NCI-H1417 treated with DMSO at 0.1 percent for 48 hours (cell line): ENCODE measurements at places on chromosomes 16 and 17.

DNA sequence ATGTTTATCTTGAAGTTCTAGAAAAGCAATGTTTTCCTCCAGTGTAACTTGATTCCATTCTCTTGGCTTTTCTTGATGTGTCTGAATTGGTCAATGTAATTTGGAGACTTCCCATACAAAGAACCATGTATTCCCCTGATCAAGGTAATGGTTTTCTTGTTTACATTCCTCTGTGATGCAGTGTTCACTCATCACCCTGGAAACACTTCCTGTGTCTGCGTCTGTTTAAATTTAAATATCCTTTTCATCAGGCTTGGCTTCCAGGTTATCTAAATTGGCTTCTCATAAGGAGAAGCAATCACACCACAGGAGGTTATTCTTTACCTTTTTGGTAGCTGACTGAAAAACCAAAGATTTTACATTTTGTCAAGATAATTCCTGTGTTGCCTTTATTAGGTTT is 237.3 kb upstream of the WSCD1 start:
- DNase-seq, result no peak

DNA sequence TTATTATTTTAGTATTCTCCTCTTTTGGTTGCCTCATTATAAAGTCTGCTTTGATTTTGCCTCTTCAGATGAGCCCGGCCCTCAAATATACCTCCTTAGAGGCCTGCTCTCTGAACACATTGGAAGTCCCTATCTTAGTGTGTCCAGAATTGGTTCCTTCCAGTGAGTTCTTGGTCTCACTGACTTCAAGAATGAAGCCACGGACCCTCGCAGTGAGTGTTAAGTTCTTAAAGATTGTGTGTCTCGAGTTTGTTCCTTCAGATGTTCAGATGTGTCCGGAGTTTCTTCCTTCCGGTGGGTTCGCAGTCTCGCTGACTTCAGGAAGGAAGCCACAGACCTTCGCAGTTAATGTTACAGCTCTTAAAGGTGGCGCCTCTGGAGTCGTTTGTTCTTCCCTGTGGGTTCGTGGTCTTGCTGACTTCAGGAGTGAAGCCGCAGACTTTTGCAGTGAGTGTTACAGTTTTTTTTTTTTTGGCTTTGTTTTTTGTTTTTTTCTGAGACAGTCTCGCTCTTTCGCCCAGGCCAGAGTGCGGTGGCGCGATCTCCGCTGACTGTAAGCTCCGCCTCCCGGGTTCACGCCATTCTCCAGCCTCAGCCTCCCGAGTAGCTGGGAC is 45.8 kb upstream of the NOS2 start:
- no peak for DNase-seq

GRCh38 chr17:27514595-27515413 is 58.6 kb downstream of the KSR1 start:
- no peak for DNase-seq

GRCh38 chr16:17858061-17858460 is 387.3 kb upstream of the XYLT1 start:
- DNase-seq, result no peak

DNA sequence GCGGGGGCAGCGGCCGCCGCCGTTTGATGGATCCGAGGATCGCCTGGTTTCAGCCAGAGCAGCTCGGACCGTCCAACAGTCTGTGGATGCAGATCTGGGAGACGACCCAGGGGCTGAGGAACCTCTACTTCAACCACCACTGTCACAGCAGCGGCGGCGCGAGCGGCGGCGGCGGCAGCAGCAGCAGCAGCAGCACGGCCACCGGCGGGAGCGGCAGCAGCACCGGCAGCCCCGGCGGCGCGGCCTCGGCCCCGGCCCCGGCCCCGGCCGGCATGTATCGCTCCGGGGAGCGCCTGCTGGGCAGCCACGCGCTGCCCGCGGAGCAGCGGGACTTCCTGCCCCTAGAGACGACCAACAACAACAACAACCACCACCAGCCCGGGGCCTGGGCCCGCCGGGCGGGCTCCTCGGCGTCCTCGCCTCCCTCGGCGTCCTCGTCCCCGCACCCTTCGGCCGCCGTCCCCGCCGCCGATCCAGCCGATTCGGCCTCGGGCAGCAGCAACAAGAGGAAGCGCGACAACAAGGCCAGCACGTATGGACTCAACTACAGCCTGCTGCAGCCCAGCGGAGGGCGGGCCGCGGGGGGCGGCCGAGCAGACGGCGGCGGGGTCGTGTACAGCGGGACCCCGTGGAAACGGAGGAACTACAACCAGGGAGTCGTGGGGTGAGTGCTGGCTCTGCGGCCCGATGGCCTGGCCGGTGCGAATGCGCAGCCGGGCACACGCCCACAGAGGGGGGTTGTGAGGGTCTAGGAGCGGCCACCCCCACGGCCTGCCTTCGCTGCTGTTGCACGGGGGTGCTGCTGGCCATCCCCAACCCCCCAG is 702 bp downstream of the TENT4B start:
- no peak for DNase-seq

DNA sequence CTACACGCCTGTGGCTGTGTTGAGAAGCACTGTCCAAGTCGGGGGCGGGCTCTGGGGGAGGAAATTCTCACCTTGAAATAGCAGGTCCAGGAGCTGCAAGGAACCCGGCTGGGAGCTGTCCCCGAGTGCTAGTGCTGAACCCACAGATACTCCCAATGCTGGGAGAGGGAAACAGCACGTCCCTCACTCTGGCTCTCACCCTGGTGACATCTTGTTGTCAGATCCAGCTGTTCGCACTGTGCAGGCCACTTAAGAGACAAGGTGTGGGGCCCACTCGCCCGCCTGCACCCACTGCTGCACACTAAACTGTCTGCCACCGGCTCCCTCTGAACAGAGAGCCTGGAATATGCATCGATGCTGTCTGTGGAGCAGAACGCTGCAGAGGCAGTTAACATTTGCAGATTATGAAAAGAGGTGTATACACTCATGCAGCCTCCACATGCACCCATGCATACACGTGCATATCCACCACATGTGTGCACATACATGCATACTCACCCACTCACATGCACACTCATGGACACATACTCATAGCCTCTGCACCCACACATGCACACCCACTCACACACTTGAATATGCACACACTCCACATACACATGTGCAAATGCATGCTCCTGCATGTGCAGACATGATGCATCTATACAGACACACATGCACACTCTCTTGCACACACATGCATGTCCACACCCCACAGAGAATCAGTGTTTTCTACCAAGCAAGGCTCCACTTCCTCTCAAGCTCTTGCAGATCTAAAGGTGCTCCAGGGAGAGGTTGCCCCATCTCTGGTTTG is 42.0 kb downstream of the MGAT5B start:
- DNase-seq, result no peak

- DNase-seq, result no peak
These were observed 16.9 kb upstream of the GINS3 start for GRCh38 chr16:58375386-58375785.

GRCh38 chr16:25877103-25877502 is 185.3 kb downstream of the HS3ST4 start:
- DNase-seq, result no peak

DNA sequence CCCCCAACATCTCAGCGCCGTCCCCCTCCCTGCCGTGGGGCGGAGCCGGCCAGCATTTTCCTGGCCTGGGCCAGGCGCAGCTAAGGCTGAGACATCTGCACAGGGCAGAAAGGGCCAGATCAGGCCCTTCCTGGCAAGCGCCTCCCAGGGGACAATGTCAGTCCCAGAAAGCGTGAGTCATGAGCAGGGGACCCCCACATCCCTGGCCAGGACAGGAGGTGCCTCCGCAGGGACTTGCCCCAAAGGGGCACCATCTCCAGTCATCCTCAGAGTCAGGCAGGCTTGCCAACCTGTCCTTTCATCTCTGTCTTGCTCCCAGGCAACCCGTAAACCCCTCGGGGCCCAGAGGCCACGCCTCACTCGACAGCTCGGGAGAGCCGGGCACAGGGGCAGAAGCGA is 43.2 kb downstream of the SOCS1 start:
- no peak for DNase-seq

- DNase-seq, result no peak
These were observed 41.7 kb upstream of the MGAT5B start for GRCh38 chr17:76826330-76827068.

- DNase-seq, result no peak
These were observed 40.8 kb downstream of the MRTFB start for GRCh38 chr16:14111713-14112538.

DNA sequence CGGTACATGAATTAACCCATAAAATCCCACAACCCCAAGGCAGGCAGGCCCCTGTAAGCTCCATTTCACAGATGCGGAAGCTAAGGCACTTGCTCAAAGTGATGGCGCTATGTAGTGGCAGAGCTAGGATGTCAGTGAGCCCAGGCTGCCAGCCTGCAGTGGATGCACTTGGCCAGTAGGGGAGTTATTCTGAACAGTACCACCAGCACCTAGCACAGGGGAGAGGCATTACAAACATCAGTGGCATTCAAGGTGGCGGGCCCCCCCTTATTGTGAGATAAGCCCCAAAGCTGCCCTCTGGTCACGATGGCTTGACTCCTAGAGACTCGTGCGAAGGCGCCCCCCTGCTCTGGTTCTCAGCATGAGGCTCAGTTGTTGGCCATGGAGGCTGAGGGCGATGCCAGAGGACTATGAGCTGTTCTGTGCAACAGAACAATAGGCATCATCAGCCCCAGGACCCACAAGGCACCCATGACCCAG is 33.8 kb downstream of the GTF3C1 start:
- no peak for DNase-seq

- DNase-seq, result no peak
These were observed 166.2 kb upstream of the KCNJ16 start for GRCh38 chr17:69908626-69909368.

GRCh38 chr17:14301279-14302090 is 604 bp downstream of the HS3ST3B1 start:
- no peak for DNase-seq

GRCh38 chr17:34616148-34616547 is 36.8 kb downstream of the TMEM132E start:
- DNase-seq, result peak; percentile 77

- DNase-seq, result no peak
These were observed 43.4 kb downstream of the CPD start for GRCh38 chr17:30422171-30422570.

GRCh38 chr16:46690281-46691178 is 1.1 kb downstream of the ORC6 start:
- DNase-seq, result no peak

GRCh38 chr17:77800816-77801215 is 157.7 kb upstream of the TNRC6C start:
- no peak for DNase-seq

DNA sequence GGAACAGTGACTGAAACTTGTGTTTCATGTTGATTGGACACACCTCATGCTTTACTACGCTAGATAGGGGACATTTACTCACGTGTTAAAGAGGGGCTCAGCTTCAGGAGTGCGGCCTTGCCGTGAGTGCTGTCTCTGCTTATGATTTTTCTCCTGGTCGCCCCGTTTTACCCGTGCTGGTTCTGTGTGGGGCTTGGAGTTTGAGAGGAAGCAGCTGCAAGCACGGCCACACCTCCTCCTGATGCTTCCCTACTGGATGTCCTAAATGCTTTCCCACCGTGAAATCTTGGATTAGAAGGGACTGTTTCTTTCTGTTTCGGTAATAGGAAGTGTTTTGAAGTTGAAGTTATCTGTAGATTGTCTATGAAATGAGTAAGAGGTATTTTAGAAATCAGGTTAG is 54.0 kb upstream of the ZNF750 start:
- DNase-seq, result no peak

DNA sequence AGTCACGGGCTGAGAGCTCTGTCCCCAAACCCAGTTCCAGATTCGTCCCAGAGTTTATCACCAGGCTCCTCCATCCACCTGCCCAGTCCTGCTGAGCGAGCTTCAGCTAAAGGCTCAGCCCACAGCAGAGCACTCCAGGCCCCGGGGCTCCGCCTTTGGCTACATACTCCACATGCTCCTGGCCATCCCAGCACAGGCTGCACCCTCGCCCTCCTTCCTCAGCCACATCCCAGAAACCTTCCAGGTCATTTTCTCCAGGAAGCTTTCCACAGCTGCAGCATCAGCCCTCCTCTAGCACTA is 4.7 kb upstream of the CD2BP2 start:
- DNase-seq, result no peak

DNA sequence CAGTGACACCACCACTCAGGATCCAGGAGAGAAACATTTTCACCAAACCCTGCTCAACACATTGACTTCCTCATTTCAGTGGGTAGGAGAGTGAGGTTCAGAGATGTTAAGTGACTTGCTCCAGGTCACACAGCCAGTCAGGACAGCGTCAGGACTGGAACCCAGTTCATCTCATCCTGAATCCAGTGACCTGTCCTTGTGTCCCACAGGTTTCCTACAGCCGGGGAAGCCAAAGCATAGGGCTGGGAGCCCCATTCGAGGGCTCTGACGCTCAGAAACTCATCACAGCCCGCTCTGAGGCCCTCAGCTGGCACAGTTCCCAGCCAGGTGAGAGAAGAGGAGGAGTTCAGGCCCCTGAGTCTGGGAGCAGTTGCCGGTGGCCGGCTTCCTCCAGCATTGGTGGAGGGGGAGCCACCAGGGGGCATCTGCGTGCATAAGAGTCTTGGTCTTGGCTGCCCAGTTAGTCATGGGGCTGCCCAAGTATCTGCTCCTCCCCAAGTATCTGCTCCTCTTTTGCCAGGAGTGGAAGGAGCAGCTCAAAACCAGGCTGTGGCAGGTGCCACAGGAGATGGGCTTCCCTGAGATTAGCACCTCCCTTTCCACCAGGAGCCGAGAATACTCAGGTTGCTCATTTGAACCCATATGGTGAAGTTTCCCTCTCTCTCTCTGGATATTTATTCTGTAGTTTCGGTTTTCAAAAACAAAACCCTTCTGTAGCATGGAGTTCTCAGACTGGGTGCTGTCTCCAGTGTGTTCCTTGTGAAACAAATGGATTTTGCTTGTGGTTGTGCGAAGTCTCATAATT is 56.0 kb downstream of the TNFRSF13B start:
- no peak for DNase-seq

GRCh38 chr16:88922114-88922825 is 54.7 kb downstream of the CBFA2T3 start:
- no peak for DNase-seq

DNA sequence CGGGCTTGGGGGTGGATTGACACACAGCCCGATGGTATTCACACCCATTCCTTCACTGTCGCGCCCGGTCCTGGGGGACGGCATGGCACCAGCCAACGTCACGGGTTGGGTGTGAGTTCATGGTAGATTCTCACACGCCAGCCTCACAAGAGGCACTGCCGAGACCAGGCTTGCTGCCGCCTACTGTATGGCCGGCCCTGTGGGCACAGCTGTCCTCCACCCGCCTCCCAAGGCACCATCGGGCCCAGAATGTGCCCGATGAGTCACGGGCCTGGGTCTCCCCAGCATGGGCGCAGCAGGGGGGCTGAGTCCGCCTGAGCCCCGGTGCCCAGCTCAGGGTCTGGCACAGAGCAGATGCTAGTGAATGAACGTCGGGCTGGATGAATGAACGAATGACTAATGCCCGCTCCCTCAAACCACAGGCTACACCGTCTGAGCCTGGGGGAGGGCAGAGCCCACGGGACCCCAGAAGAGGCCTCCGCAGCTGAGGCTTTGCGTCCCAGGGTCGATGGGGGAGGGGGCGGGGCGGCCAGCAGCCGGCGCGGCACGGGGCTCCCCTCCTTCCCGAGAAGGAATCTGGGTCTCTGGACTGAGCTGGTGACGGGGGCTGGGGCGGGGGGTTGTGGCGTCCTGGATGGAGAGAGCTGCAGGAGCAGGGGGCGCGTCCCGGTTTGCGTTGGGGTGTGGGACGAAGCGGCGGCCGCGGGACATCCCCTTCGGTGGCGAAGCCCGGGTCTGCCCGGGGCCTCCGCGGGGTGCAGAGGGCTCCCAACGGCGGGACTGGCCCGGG is 829 bp downstream of the PITPNM3 start:
- no peak for DNase-seq

GRCh38 chr16:4745274-4745569 is 10.9 kb downstream of the DNAAF8 start:
- DNase-seq, result no peak
